Chondrocyte (in vitro differentiated cells): ENCODE measurements at places on chromosomes 7 and 10. TPM values are rescaled to one million over a fixed set of nuclear protein-coding genes. Genes with fewer than 3 reads are reported as not detected.

GFRA1 gene
- 35.7 to 79.7 TPM (median 73.3 TPM) in 3 replicates for total RNA-seq

DNA sequence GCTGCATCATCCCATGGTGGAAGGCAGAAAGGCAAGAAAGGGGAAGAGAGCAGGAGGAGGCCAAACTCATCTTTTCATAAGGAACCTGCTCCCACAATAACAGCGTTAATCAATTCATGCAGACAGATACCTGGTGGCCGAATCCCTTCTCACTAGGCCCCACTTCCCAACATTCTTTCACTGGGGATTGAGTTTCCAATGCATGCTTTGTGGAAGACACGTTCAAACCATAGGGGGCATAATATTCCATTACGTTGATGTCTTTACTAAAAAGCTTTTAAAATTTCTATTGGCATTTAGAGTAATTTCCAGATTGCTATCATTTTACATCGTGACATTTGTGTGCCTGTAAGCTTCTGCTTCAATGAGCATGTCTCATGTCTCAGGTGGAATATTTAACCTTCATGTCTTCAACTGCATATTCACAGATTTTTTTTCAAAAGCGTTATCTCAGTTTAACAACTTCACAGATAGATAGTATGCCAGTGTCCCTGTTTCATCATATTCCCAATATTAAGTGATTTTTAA is 88.5 kb downstream of the LHFPL3 start:
- H3K36me3 ChIP-seq, result no peaks in the 10 kb centered on the region
- peaks cover 5% of the 10 kb centered on the region for H3K27me3 ChIP-seq
- H3K27ac ChIP-seq, result no peak overlapping the region
- DNase-seq, result no peak

CBLL1 gene
- 15.6 to 20.7 TPM (median 17.4 TPM) in 3 replicates for total RNA-seq

PPP1R17 gene
- not detected in 3 replicates for total RNA-seq

DNA sequence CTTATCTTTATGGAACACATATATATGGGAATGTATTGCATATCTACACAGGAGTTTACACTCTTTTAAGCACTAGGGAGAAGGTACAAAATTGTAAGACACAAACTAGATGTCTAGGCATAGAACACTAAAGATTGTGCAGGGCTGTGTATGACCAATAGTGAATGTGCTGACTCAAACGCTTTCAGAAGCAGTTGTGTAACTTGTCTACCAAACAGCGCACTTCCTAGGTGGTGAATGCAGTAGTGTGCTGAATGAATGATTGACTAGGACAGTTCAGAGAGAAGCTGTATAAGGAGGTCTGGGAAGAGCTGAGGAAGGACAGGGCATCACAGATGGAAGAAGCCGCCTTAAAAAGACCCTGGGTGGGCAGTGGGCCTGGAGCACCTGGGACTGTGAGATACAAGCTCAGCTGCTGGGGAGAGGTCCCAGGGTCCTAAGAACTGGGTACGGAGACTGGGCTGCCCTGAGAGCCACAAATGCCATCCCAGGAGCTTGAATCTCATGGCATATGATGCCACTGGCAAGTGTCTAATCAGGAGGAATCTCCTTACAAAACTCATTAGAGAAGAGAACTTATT is 14.2 kb downstream of the CLRN3 start:
- no peak for DNase-seq
- no peak overlapping the region for H3K4me3 ChIP-seq
- peaks cover 11% of the 10 kb centered on the region for H3K27me3 ChIP-seq
- H3K36me3 ChIP-seq, result no peaks in the 10 kb centered on the region

DNA sequence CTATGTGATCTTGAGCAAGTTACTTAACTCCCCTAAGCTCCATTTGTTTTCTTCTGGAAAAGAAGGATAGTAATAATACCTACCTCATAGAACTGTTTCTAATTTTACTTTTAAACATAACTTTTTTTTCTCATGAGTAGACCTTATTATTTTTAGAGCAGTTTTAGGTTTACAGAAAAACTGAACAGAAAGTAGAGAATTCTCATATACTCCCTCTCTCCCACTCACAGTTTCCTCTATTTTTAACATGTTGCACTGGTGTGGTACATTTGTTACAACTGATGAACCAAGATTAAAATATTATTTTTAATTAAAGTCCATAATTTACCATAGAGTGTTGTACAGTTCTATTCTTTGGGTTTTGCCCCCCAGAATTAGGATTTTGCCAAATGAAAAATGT is 221.3 kb upstream of the CSTF2T start:
- no peak for DNase-seq
- H3K4me1 ChIP-seq, result peaks cover 29% of the 10 kb centered on the region
- H3K27ac ChIP-seq, result no peak overlapping the region
- H3K4me3 ChIP-seq, result no peak overlapping the region

DNA sequence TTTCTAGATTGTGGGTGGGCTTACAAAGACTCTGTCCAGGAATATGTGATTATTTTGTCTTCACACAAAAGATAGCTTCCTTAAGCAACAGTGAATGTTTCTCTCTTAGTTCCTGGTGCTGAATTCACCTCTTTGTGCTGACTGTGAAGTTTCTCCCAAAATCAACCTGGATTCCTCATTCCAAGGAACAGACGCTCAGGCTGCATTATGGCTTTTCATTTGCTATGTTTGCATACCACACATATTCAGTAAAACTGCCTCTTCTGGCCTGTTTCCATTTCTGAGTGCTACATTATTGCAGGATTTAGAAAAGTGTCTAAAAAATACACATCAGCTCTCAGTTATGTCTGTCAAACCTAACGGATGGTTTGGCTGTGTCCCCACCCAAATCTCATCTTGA is 21.5 kb downstream of the MACROH2A2 start:
- H3K27me3 ChIP-seq, result no peaks in the 10 kb centered on the region
- peaks cover 21% of the 10 kb centered on the region for H3K4me1 ChIP-seq
- no peak for DNase-seq
- H3K4me3 ChIP-seq, result no peak overlapping the region

DNA sequence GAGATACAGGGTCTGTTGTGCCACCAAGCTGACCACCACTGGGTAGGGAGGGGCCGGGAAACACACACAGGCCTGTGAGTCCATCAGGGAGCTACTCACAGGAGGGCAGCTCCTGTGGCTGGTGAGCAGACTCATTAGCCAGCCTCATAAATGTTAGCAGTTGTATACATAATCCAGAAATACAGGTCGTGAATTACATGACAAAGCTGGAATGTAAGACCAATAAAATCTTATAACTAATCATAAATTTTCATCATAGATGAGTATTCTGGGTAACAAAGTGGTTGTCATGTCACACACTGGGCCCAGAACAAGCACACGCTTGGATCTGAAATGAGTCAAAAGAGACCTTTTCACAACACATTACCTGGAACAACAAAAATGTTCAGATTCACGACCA is 642.6 kb upstream of the AUTS2 start:
- DNase-seq, result no peak
- peaks cover 7% of the 10 kb centered on the region for H3K27me3 ChIP-seq
- no peak overlapping the region for H3K4me3 ChIP-seq
- H3K4me1 ChIP-seq, result no peaks in the 10 kb centered on the region
- no peak overlapping the region for H3K27ac ChIP-seq
- no peaks in the 10 kb centered on the region for H3K36me3 ChIP-seq
